ENCODE measurements at places on chromosomes 5 and 9.

GRCh38 chr9:137989156-137989555 lies 111.6 kb downstream of the CACNA1B start:
- no peak for DNase-seq

- no peak for DNase-seq
Measured at GRCh38 chr9:15206903-15207696, 99.9 kb downstream of the TTC39B start.

- DNase-seq: no peak
Measured at GRCh38 chr5:142186857-142187594, 78.4 kb downstream of the NDFIP1 start.

GRCh38 chr5:1199649-1200494 lies 1.5 kb upstream of the SLC6A19 start:
- no peak for DNase-seq

DNA sequence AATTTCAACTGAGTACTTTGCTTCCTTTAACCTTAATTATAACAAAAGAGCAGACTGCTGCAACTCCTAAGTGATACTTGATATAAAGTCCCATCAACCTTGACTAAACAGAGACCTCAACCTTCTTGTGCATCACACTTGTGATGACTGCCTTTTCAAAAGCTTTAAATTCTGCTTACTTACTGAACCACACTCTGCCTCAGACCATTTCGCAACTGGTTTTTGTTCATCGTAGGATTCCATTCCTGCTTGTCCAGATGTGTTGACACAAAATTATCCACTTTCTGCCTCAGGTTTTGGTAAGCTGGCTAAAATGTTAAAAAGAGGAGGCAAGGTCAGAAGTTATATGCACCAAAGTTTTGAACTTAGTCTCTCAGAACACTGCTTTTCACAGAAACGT lies 3.5 kb downstream of the BOD1 start:
- no peak for DNase-seq

- no peak for DNase-seq
Measured at GRCh38 chr9:89442981-89443814, 54.7 kb downstream of the SEMA4D start.

- DNase-seq: no peak
Measured at GRCh38 chr9:15834541-15834940, 281.7 kb downstream of the CCDC171 start.
